ENCODE measurements at places on chromosomes 4 and X. TPM values are rescaled to one million over a fixed set of nuclear protein-coding genes. Genes with fewer than 3 reads are reported as not detected.

PPARGC1A gene
- 48.4 TPM for total RNA-seq

DRP2 gene
- total RNA-seq: 0.37 TPM

DNA sequence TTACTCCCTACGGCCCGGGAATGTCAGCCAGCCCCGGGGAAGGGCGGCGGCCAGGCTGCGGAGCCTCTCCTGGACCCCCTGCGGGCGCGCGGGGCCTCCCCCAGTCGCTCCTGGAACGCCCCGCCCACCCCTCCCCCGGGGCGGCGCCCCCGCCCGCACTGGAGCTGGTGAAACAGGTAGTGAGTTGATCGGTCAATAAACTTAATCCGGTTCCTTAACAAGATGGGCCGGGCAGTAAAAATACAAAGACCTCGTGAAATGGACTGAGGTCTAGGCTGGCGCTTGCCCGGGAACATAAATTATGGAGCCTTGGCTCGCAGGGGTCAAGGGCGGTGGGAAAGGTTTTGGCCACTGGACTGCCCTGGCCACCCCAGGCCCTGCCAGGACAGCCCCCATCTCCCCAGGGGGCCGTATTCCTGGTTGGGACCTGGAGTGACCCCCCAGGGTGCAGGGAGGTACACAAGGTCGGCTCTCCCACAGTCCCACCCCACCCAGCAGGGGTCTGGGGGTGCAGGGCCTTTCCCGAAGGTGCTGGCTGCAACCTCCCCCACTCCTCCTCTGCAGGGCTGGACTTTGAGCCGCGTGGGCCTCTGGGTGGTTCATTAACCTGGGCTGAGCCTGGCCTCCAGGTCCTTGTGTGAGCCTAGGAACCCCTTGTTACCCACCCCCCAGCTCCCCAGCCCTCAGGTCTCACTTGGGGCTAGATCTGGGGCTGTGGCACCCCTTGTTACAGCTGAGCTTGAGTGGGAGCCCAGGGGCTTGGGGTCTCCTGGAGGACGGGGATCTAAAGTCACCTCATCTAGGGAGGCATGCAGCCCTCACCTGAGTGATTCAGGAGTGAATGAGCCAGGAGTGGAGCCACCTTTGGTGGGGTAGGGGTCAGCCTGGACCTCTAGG, 2.5 kb downstream of the FGFR3 start:
- peak overlapping the region; percentile 51 for H3K27ac ChIP-seq
- H3K27me3 ChIP-seq: peaks cover 29% of the 10 kb centered on the region
- no peaks in the 10 kb centered on the region for H3K36me3 ChIP-seq
- peak; percentile 78 for DNase-seq
- H3K4me3 ChIP-seq: peak overlapping the region; percentile 64

- H3K4me3 ChIP-seq: no peak overlapping the region
- H3K36me3 ChIP-seq: no peaks in the 10 kb centered on the region
- H3K4me1 ChIP-seq: no peaks in the 10 kb centered on the region
- DNase-seq: no peak
- H3K27ac ChIP-seq: no peak overlapping the region
Measured at GRCh38 chr4:41287852-41288251, 31.1 kb downstream of the UCHL1 start.

GYPA gene
- total RNA-seq: not detected

DNA sequence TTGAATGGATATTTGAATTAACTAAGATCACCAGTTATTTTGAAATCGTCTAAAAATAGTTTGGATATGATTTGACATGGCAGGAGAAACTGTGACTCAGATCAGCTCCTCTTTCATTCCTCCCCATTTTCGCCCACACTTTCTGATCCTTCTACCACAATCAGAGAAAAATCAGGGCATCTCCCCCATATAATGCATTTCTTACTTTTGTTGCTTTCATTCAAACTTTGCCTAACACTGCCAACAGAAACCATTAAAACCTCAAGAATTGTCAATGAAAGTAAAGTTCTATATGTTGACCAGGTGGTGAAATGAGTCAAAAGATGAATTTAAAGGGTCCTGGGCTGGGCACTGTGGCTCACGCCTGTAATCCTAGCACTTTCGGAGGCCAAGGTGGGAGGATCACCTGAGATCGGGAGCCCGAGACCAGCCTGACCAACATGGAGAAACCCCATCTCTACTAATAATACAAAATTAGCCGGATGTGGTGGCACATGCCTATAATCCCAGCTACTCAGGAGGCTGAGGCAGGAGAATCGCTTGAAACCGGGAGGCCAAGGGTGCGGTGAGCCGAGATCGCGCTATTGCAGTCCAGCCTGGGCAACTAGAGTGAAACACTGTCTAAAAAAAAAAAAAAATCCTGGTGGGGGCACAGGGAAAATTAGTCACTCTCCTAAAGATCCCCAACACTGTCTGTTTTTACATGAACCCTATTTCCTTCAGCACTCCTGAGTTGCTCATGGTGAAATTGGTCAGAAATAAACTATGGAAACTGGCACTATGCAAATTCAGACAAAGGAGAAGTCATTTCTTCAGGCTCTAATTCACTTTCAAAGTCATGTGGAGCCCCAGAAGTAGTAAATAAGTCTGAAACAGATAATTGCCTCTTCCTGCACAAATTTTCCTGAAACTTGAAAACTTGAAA, 122.8 kb upstream of the NOCT start:
- H3K4me3 ChIP-seq: no peak overlapping the region
- H3K27me3 ChIP-seq: no peaks in the 10 kb centered on the region
- H3K27ac ChIP-seq: no peak overlapping the region

GRCh38 chr4:173009129-173009823, 159.3 kb upstream of the GALNT7 start:
- DNase-seq: no peak
- no peaks in the 10 kb centered on the region for H3K4me1 ChIP-seq
- no peaks in the 10 kb centered on the region for H3K27me3 ChIP-seq
- H3K4me3 ChIP-seq: no peak overlapping the region

SYP gene
- 7.4 TPM for total RNA-seq

DNA sequence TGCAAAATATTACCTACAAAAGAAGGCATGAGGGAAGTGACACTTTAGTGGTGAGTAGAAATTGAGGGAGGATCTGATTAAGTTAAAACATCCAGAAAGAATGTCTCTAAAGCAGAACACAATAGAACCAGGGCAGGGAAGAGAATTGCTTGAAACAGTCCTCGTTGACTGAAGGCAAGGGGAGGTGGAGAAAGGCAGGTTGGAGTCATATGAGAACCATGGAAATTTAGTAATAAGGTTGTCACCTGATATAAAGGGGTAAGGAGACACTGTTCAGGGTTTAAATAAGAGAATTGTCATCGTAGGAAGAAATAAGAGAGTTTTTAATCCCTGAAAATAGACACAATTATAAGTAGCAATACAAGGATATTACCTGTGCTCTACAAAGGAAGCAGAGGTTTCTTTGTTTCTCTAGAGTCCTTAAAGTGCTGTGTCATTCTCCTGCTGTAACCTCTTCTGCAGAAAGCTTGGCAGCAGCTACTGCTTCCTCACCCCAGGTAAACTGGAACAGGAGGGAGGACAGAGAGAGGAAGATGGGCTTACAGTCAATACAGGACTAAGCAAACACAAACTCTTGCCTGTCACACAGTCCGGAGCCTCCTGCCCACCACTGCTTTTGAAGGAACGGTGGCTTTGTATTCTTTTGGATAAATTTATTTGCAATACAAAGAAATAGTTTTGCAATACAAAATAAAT, 258.4 kb downstream of the PPARGC1A start:
- H3K4me1 ChIP-seq: no peaks in the 10 kb centered on the region
- no peak overlapping the region for H3K4me3 ChIP-seq
- H3K36me3 ChIP-seq: no peaks in the 10 kb centered on the region

DNA sequence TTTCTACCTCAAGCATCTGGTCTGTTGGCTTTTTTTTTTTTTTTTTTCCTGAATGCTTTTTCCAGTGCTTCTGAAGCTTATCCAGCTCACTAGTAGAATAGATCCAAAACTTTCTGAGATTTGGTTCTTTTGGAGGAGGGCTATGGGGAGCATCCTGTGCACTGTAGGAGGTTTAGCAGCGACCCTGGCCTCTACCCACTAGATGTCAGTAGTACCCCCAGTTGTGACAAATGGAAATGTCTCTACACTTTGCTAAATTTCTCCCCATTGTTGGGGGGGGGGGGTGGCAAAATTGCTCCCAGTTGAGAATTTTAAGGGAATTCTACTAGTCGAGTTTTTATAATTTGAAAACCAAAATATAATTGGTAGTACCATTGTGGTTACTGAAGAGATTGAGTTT, 23.0 kb upstream of the PPA2 start:
- H3K27me3 ChIP-seq: no peaks in the 10 kb centered on the region
- no peaks in the 10 kb centered on the region for H3K36me3 ChIP-seq
- H3K4me1 ChIP-seq: no peaks in the 10 kb centered on the region
- no peak overlapping the region for H3K4me3 ChIP-seq
- DNase-seq: no peak

- no peaks in the 10 kb centered on the region for H3K27me3 ChIP-seq
- DNase-seq: no peak
- no peaks in the 10 kb centered on the region for H3K4me1 ChIP-seq
- no peak overlapping the region for H3K27ac ChIP-seq
- no peaks in the 10 kb centered on the region for H3K36me3 ChIP-seq
Measured at GRCh38 chr4:48242511-48243195, 27.0 kb downstream of the TEC start.

DNA sequence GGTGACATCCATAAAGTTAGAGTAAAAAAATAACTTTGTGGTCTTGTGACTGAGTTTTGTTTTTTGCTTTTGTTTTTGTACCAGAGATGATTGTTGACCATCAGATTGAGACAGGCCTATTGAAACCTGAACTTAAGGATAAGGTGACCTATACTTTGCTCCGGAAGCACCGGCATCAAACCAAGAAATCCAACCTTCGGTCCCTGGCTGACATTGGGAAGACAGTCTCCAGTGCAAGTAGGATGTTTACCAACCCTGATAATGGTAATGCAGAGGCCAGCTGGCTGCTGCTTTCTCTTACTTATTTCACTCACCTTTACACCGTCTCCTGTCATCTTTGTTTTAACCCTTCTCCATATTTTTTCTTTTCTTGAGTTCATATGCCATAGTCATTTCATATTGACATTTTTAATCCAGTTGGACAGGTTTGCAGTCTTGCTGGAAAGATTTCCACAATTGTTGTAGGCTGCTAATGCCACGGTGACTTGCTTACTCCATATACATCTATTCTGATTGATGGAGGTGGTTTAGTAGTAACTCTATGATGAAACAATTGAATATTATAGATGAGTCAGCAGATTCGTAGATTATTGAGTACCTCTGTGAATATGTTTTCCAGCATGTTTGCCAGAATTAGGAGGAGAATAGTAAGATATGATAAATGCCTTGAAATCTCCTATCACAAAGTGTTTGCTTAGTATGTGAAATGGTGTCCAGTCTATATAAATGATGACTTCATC, 18.3 kb downstream of the SLC4A4 start:
- H3K27me3 ChIP-seq: no peaks in the 10 kb centered on the region
- H3K4me3 ChIP-seq: no peak overlapping the region
- no peaks in the 10 kb centered on the region for H3K36me3 ChIP-seq

SGMS2 gene
- 49.1 TPM for total RNA-seq

DNA sequence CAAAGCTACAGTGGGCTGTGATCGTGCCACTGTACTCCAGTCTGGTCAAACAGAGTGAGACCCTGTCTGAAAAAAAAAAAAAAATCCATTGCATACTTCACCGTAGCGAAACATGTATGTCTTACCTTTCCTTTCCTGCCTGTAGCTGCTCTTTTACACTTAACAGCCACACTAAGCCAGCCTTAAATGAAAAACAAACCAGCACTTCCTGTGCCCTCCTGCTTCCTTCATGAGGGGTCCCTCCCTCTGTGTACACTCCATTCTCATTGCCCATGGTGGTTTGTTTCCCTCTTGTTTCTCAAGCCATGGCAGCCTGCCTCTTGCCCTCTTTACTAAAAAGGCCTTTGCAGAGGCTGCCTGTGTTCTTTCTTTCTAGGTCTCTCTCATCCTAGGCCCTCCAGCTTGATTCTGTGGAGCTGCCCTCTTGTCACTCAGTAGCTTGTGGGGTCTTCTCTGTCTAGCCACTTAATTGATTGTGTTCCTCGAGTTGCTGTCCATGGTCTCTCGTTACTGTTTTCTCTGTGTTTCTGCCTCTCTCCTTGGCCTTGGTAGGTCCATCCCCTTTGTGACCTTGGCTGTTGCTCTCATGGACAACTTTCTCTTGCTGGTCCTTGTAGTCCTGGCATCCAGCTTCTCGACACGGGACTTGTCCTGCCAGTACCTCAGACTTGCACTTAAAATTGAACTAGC, 52.1 kb upstream of the MSANTD1 start:
- no peak overlapping the region for H3K4me3 ChIP-seq
- H3K27me3 ChIP-seq: no peaks in the 10 kb centered on the region
- no peak for DNase-seq
- H3K27ac ChIP-seq: no peak overlapping the region
- no peaks in the 10 kb centered on the region for H3K36me3 ChIP-seq

TAF1 gene
- 25.0 TPM for total RNA-seq

MGAT4D gene
- total RNA-seq: not detected

- H3K27me3 ChIP-seq: no peaks in the 10 kb centered on the region
- DNase-seq: no peak
- no peak overlapping the region for H3K27ac ChIP-seq
- H3K4me1 ChIP-seq: no peaks in the 10 kb centered on the region
Measured at GRCh38 chr4:126372634-126373033, 1057.9 kb downstream of the FAT4 start.

DNA sequence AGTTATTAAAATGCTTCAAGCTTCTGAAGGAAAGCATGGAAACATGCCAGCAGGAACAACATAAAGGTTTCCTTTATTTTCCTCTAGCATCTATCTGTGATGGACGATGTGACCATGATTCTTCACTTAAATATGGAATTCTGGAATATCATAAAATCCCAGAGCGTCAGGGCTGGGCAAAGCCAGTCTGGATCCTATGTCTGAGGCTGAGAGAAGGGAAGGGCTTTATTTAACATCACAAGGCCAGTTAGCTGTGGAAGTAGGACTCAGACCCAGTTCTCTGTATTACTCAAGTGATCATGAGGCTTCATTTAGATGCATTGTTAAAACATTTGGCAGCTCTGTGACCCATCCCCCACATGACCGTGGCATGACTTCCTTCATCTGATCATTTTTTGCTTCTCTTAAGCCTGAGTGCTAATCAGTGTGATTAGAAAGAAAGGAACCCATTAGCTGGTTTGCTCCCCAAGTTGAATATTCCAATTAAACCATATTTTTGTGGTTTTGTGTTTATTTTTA, 40.9 kb upstream of the EOLA2 start:
- no peaks in the 10 kb centered on the region for H3K4me1 ChIP-seq
- no peak for DNase-seq
- no peaks in the 10 kb centered on the region for H3K27me3 ChIP-seq
- H3K4me3 ChIP-seq: no peak overlapping the region
- no peak overlapping the region for H3K27ac ChIP-seq
- H3K36me3 ChIP-seq: no peaks in the 10 kb centered on the region

ZNF185 gene
- 4.5 TPM for total RNA-seq

- no peaks in the 10 kb centered on the region for H3K4me1 ChIP-seq
- DNase-seq: no peak
- no peak overlapping the region for H3K4me3 ChIP-seq
- no peaks in the 10 kb centered on the region for H3K27me3 ChIP-seq
- no peaks in the 10 kb centered on the region for H3K36me3 ChIP-seq
Measured at GRCh38 chr4:100009490-100009889, 59.4 kb upstream of the H2AZ1 start.
